Sciatic nerve (tissue), 2 donors: ENCODE measurements at places on chromosomes 3 and 15. TPM values are rescaled to one million over a fixed set of nuclear protein-coding genes. Genes with fewer than 3 reads are reported as not detected.

GRCh38 chr3:13528217-13528867, 20.6 kb upstream of the FBLN2 start:
- no peak for DNase-seq

DNA sequence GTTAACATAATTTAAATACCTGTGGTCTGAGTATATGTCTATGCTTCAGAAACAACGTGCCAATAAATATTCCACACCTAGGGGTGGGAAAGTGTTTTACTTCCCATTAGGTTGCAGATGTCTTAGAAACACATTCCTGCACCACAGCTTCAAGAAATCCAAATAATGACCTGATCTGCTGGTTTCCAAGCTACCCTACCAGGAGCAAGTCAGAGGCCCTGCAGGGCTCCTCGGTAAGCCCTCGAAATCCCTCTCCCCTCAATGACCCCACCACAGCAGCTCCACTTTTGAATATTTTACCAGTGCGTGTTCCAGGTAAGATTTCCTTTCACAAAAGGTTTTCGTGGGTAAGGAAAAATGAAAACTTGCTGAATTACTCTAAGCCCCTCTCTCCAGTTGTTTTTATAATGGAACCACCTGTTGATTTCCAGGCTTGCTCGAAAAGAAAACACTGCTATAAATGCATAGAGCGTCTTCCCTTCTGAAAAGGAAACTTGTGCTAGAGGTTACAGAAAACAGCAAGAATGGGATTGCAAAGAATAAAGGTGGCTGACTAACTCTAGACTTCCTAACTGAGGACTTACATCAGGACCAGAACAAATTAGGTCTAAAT, 12.6 kb downstream of the IL12A start:
- no peak for DNase-seq

- DNase-seq, result peak; percentile 15
Observed at GRCh38 chr15:22989576-22990477, 9.7 kb upstream of the CYFIP1 start.

GRCh38 chr3:80232760-80233159, 465.0 kb upstream of the ROBO1 start:
- DNase-seq, result no peak

DNA sequence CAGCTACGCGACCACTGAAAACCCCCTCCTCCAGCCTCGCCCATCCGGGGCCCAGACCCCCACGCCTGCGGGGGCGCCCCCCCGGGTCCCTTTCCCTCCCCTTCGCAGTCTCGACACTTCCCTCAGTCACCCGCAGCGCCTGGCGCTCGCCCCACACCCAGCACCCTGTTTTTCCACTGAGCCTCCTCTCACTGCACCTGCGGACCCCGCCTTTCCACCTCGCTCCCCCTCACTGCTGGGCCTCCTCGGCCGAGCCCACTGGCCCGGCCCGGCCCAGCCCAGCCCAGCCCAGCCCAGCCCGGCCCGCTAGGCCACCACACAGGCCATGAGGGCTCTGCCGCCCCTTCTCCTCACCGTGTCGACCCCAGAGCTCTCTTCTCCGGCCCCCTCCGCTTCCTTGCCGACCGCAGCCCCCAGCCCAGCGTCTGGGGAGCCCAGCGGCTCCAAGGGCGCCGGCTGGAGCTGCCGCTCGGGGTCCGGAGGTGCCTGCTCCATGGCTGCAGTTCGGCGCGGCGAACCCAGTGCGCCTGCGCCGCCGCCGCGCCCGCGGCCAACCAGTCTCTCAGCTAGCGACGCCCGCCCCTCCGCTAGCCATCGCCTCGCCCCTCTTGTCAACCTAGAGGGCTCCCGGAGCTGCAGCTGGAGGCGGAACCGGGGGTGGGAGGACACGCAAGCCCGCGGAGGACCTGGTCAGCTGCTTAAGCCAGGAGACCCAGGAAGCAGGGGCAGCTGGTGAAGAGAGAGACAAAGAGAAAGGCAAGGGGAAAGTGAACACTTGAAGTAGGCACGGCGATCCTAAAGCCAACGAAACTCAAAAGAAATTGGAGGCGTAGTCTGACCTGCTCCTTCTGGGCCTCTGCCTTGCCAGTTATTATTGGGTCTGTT, at the start of gene SNX4:
Gene SNX4 (minus strand): TSS at position 525 of the 885 bp plus-strand sequence. CDS start 30 bp downstream, at position 495.
- DNase-seq, result peak; percentile 94

- no peak for DNase-seq
Observed at GRCh38 chr3:55285156-55285555, 201.9 kb downstream of the WNT5A start.

Gene KLHL40
- total RNA-seq, result 0.13 TPM

Gene MYL3
- 3.3 TPM for total RNA-seq

Gene USP8
- total RNA-seq, result 77.9 TPM
